ENCODE measurements at places on chromosomes 16 and 17.

DNA sequence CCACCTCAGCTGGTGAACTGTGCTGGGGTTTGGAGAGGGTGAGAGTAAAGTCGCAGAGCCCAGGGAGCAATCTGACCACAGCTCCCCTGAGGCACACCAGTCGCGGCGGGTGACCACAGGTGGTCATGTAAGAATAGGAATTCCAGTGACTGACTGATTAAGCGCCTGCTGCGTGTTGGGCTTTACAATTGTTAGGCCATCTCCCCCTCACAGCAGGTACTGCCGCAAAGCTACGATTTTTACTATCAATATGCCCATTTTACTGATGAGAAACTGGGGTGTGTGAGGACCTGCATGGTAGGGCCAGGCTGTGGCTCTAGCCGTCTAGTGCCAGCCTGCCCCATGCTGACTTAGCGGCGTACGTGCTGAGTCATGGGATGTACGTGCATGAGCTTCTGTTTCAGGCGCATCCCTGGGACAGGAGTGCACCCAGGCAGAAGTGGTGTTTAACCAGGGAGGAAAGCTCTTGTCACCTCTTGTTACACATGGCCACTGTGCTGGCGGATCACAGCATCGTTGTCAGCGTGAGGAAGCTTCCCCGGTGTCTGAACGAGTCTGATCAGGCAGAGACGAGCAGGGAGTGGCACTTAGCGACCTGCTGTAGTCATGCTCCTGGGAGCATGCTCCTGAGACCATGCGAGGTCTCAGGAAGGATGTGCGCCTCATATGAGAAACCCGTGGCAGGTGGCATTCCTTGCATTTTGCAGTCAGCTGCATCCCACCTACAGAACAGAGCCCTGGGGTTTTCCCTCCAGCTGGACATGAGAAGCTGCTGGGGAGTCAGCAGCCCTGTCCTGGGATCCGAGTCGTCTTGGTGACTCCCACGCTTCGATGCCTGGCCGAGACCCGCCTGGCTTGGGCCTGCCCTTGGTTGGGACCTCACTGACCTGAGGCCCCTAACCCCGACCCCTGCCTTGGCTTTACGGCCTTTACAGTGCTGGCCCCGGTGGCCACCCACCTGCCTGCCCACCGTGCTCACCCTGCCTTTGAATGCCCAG is 163.7 kb upstream of the CHMP6 start:
- no peak for DNase-seq

GRCh38 chr16:85369741-85370528 is 243.2 kb upstream of the GSE1 start:
- no peak for DNase-seq

DNA sequence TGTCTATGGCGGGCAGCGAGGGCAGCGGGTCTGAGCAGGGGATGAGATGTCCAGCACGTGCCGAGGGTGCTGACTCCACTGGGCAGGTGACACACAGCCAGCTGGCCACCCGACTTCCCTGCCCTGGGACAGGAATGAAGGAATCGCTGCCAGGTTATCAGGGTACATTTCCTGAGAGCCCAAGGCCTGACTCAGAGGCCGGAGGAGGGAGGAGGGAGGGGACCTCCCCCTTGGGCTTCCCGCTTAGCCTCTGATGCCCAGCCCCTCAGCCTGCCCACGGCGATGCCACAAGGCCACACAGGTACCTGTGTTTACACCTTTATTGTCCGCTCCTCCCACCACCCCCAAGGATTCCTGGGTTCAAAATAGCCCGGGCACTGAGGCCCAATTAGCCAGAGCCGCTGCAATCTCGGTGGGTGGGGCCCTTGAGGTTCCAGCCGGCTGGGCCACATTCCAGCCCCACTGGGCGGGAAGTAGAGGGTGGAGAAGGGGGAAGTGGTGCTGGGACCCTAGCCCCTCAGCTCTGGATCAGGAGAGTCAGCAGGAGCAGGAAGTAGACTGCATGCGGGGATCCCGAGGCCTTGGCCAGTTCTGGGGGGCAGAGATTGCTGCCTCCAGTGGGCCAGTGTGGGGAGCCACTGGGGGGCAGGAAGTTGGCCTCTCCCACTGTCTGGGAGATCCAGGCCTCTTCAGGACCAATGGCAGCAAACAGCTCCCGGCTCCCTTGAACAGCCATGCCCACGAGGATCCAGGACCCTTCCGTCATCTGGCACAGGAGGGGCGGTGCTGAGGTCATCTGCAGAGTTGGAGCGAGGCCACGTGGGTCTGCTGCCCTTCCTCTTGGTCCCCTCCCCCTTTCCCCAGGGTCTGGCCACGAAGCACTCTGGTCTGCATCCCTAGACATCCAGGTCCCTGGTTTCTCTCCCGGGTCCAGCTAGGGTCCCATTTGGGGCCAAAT is 3.4 kb upstream of the PRSS8 start:
- DNase-seq, result no peak

GRCh38 chr16:73350707-73351452 is 303.0 kb upstream of the ZFHX3 start:
- DNase-seq, result no peak

- no peak for DNase-seq
Measured at GRCh38 chr16:72111657-72112451, 18.2 kb downstream of the DHX38 start.

DNA sequence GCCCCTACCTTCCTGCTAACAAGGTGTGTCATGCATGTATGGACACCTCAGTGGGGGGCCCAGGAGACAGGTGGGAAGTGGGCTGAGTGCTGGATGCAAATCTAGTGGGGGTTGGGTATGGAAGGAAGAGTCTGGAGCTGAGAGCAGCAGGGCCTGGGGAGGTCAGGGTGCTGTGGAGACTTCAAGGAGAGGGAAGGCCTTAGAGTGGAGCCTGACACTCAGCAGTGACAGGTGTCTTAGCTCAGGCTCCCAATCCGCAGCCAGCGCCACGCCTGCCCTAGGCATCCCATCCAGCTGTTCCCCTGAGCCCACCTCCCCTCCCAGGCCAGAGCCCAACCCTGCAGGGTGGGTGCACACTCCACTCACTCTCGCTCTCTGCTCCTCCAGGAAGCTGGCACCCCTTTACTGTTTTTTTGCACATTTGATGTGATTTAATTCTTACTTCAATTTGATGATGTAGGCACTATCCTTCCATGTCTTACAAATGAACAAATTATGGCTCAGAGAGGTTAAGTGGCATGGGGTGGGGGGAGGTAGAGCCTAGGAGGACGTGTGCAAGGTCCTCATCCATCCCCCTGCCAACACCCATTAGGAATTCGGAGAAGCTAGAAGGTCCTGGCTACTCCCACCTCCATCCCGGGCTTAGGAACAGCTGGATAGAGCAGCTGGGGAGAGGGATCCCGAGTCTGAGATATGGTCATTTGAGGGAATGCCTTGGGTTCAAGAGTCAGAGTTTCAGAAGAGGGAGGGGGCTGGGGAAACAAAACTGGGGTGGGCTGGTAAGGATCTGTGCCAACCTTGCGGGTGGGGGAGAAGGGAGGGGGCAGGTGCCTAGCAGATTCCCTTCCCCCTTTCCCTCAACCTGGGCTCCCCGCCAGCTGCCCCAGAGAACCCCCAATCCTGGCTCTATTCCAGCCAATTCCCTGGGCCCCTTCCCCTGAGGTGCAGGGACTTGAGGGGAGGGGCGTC is 2.1 kb downstream of the FAM171A2 start:
- DNase-seq, result no peak

- no peak for DNase-seq
Measured at GRCh38 chr17:78658281-78658785, 81.1 kb upstream of the DNAH17 start.

- no peak for DNase-seq
Measured at GRCh38 chr17:64354396-64354795, 36.3 kb downstream of the PECAM1 start.

GRCh38 chr16:21263640-21264570 is 14.2 kb downstream of the CRYM start:
- no peak for DNase-seq

GRCh38 chr17:46832945-46833839 is 14.7 kb upstream of the WNT3 start:
- DNase-seq, result no peak

GRCh38 chr16:14454391-14454790 is 175.7 kb downstream of the PARN start:
- no peak for DNase-seq

DNA sequence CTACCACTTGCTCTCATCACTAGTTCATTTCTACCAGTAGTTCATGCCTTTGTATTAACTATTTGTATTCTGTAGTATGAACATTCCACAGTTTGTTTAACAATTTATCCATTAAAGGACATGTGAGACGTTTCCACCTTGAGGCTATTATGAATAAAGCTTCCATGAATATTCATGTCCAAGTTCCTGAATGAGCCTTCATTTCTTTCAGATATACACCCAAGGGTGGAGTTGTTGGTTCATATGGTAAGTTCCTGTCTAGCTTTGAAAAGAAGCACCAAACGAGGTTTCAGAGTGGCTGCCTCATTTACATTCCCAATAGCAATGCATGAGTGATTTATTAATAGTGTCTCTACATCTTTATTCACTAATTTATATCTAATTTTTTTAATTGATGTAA is 407.8 kb upstream of the C16orf82 start:
- DNase-seq, result no peak
